ENCODE measurements at places on chromosomes 3 and 15. TPM values are rescaled to one million over a fixed set of nuclear protein-coding genes. Genes with fewer than 3 reads are reported as not detected.

DNA sequence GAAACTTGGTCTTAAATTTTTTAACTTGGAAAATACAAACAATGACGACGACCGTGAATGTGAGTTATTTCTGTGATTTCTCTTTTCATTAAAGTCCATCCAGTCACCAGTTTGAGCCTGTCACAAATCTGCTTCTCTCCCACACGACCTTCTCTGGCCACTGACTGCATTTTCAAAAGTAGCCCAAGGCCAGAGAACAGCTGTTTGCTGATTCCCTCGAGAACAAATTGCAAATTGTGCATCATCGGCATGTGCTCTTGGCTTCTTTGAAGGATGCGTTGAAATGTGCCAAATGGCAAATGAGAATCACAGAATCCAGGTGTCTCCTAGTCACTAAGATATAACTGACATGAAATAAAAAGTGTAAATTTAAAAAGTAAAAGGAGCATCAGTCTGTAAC, 106.4 kb downstream of the AQP9 start:
- no peak for DNase-seq

- DNase-seq: no peak
Observed at GRCh38 chr3:31579828-31580227, 47.1 kb downstream of the STT3B start.

- DNase-seq: peak; percentile 57
Observed at GRCh38 chr15:66773129-66773873, 71.3 kb downstream of the SMAD6 start.

DNA sequence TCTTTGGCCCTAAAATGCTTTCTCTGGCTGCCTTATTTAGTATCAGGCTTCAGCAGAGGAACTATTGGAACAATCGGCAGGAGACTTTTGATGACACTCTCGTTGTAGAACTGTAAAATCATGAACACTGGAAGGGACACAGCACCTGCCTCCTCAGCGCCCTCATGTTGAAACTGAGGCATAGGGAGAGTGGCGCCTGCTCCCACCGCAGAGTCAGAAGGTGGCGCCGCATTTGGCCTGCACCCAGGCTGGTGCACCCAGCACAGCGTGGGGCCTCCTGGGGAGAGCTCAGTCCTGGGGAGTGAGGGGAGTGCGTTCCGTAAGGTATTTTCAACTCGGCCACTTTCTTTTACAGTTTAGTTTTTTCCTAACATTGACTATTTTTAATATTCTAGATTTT, 78.2 kb upstream of the BLM start:
- DNase-seq: no peak

- DNase-seq: no peak
Observed at GRCh38 chr15:99502661-99503060, 63.1 kb upstream of the MEF2A start.

- no peak for DNase-seq
Observed at GRCh38 chr3:24263069-24263668, 231.5 kb downstream of the THRB start.

- DNase-seq: no peak
Observed at GRCh38 chr15:70023064-70023768, 74.5 kb downstream of the TLE3 start.

GRCh38 chr15:27587810-27588209, 511.3 kb downstream of the OCA2 start:
- no peak for DNase-seq

DNA sequence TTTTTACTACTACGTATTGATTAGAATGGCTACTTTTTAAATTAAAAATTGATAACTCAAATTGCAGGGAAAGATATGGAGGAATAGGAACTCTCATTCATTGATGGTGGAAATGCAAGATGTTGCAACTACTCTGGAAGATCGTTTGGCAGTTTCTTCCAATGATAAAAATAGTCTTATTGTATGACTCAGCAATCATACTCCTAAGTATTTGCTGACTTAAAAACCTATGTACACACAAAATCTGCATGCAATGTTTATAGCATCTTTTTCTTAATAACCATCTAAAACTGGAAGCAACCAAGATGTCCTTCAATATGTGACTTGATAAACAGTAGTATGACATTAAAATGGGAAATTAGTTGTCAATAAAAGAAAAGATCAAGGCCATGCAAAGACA, 87.4 kb upstream of the LRRC3B start:
- no peak for DNase-seq

GRCh38 chr15:84766461-84767035, 18.2 kb downstream of the ZNF592 start:
- DNase-seq: no peak

- DNase-seq: peak; percentile 59
Observed at GRCh38 chr15:66573719-66574595, 8.2 kb upstream of the LCTL start.

DNA sequence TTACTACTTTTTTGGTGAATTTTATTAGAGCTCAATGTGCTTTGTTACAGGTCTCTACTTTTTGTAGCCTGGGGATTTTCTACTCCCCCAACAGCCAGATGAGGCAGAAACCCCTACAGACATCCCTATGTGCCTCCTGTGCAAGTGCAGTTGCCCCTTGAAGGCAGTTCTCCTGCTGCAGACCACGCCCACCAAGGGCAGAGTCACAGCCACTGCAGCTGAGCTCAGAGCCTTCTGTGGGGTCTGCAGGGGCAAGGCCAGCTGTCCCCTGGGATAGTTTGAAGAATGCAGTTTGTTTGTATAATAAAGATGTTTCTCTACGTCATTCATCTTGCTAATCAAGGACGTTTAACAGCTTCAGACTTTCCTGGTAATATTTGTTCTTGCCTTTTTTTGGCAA, 76.8 kb downstream of the NPAP1 start:
- no peak for DNase-seq

- no peak for DNase-seq
Observed at GRCh38 chr3:181253796-181254195, 264.3 kb upstream of the DNAJC19 start.

- DNase-seq: no peak
Observed at GRCh38 chr3:9499455-9500107, 54.0 kb downstream of the LHFPL4 start.

GRCh38 chr3:169227911-169228310, 435.6 kb downstream of the MECOM start:
- DNase-seq: no peak

GRCh38 chr3:71684757-71685386, 40.3 kb downstream of the EIF4E3 start:
- no peak for DNase-seq

DNA sequence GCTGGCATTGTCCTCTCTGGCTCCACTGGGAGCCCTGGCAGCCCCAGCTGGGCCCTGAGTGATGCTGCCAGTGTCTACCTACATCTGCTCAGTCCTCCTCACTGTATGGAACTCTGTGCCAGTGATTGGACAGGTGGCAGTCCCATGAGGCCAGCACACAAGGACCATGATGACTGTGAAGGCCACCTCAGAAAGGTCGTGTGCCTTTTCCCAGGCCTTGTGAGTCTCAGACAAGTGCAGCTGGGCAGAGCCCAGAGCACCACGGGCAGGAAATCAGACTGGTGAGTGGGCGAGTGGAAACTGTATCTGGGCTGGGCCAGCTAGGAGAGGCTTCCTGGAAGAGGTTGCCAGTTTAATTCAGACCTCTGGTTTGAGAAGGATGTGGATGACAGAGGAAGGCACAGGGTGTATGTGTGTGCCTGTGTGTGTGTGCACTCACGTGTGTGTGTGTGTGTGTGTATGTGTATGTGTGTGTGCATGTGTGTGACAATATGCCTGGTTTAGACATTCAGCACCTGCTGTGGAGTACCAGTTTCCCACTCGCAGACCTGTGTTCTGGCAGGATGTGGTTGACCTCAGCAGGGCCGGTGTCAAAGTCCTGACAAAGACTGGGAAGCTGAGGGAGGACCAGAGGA, 7.0 kb downstream of the MAPKAPK3 start:
- DNase-seq: no peak

DNA sequence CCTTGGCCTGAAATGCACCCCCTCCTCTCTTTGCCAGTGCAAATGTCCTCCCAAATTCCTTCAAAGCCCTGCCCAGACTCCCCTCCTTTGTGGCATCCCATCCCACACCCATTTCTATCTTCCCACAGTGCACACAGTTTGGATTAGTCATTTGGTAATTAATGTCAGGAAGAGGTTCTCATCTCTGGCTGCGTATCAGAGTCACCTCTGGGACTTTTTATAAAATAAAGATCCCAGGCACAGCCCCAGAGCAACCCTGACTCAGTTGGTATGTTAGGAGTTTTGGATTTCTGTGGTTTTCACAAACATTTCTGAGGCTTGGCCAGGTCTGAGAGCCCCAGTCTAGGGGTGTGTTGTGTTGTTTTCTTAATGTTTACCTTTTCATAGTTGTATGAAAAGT, 41.6 kb downstream of the C3orf20 start:
- no peak for DNase-seq

GRCh38 chr15:66078196-66078928, 175.2 kb downstream of the MEGF11 start:
- DNase-seq: no peak

DNA sequence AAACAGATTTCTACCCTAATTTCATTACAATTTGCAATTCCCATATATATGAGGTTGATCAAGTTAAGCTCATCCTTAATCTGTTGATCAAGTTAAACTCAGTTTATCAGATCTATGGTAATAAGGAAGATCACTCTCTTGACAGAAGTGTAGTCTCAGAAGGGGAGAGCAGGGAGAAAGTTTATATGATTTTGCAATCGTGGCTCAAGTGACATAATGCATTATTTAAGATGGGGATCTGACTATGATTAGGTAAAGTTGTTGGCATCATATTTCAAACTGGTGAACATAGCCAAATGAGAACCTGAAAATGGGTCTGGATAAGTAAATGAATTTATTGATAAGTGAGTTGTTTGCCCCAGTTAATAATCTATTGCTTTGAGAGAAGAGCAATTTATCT, 995.3 kb downstream of the OTOL1 start:
- DNase-seq: no peak

DNA sequence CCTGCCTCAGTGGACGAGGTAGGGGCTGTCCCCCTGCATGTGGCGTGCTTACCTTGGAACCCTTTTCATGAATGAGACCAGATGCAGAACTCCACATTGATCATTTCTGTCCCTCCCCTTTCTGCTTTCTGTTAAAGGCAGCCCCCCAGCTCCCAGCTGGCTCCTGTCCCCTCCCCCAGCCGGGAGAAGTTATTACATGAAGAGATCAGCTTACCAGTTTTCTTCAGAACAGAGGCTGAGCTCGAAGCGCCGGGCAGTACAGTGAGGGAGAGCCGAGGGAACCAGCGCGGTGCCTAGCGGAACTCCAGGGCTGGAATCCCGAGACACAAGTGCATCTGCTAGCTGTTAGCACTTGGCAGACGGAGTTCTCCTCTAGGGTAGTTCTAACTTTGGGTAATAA, 263.3 kb upstream of the NR2E3 start:
- no peak for DNase-seq

DNA sequence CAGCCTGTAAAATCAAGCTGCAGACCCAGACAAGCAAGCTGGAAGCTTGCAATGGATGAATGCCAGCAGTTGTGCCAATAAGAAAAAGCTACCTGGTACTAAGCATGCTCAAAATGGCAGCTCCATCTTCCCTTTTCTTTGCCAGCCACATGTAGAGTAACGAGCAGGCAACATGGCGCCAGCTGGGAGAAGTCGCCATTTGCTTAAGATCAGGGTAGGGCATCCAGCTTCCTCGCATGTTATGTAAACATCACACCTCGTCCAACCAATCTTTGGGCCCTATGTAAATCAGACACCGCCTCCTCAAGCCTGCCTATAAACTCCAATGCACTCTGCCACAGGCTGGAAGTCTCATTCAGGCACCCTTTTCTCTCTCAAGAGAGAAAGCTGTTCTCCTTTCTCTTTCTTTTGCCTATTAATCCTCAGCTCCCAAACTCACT, 973.9 kb downstream of the FHIT start:
- DNase-seq: no peak

GOLGA8T gene
- 0.48 TPM for total RNA-seq

GOLGA6B gene
- total RNA-seq: not detected

ZBTB11 gene
- total RNA-seq: 15.3 TPM
